Endothelial cell (in vitro differentiated cells): ENCODE measurements at places on chromosomes 3 and 15.

DNA sequence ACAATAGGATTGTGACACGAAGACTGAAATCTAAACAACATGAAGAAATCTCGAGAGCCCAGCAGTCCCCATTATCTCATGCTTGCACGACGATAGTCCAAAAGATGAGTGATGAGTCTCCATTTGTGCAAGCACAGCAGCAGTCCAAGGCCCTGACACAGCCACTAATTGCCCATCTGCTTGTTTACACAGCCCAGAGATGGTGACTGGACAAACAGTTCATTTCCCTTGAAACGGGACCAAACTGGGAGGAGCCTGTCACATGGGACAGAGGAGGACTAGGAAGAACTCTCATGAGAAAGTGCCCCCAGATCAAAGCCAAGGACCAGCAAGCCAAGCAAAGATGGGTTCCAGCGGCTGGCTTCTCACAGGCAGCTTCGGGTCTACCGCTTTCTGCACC is 121.0 kb downstream of the GREM1 start:
- no peak for DNase-seq

DNA sequence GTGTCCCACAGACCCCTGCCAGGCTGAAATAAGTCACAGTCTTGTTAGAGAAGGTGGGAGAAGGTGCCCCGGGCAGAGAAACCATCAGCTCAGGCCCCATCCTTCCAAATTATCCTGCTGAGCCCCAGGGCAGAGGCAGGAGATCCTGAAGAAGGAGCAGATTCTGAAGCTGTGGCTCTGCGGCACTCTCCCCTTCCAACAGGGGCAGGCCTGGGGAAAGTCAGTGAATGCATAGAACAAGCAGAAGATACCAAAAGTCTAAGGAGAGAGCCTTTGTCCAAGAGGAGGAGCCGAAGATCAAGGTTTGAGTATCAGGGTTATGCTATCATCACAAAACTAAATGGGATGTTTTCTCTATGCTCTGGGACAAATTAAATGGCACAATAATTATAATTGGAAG is 249.3 kb downstream of the XXYLT1 start:
- DNase-seq: no peak

- DNase-seq: no peak
Measured at GRCh38 chr3:189195302-189195701, 23.5 kb downstream of the TPRG1 start.

GRCh38 chr15:45441036-45441435 is 62.7 kb upstream of the GATM start:
- DNase-seq: no peak

DNA sequence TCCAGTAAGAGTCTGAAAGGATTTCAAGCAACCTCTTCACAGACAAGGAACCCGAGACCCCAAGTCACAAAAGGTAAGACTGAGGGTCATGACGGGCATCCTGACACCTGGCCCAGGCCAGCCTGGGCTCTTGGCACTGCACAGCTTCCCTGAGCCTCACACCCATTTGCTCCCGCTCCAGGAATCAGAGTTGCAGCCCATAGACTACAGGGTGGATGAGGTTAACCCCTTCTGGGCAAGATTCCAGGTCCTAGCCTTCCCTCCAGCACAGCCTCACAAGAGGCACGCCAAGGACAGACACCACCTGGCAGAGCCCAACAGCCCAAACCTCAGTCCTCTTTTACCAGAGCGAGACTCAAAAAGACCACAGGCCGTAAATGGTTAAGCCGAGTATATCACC is 36.2 kb downstream of the RBPMS2 start:
- DNase-seq: no peak

DNA sequence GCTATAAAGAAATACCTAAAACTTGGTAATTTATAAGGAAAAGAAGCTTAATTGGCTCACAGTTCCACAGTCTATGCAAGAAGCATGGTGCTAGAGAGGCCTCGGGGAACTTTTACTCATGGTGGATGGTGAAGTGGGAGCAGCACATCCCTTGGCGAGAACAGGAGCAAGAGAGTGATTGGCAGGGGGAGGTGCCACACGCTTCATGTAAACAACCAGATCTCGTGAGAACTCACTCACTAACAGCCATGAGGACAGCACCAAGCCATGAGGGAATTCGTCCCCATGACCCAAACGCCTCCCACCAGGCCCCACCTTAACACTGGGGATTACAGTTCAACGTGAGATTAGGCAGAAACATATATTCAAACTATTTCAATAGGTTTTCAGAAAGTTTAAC is 28.0 kb downstream of the GABRB3 start:
- DNase-seq: no peak

- no peak for DNase-seq
Measured at GRCh38 chr3:29178809-29179793, 101.8 kb upstream of the RBMS3 start.

- DNase-seq: no peak
Measured at GRCh38 chr3:117510396-117510795, 800.8 kb downstream of the TUSC7 start.

- DNase-seq: no peak
Measured at GRCh38 chr3:57184526-57184925, 15.3 kb downstream of the HESX1 start.

GRCh38 chr3:193016437-193016901 is 98.8 kb upstream of the MB21D2 start:
- peak; percentile 12 for DNase-seq

DNA sequence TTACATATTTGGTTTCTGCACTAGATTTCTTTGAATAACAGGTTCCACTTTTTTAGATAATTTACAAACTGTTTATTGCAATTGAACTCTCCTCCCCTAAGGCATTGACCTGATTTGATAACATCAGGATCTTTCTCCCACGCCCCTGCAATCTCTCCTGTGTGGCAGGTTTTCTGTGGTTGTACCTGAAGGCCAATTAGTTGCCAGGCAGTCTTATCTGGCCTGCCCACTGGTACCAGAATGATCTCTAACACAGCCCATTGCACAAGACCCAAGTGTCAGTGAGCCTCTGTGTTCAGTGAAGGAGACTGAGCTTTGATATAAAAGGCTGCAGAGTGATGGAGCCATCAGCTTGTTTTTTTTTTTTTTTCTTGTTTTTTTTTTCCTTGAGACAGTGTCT is 3.3 kb downstream of the ACAD9 start:
- no peak for DNase-seq

DNA sequence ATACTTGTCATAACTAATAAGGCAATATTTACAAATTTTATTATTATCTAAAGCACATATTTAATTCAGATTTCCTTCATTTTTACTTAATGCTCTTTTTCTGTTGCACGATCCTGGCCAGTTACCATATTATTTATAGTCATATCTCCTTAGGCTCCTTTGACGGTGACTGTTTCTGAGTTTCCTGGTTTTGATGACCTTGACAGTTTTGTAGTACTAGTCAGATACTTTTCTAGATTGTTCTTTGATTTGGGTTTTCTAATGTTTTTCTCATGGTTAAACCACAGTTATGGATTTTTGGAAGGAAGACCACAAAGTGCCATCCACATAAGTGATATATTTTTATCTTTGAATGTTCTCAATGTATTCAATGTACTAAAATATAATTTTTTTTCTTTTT is 171.0 kb upstream of the NANOGP8 start:
- DNase-seq: no peak

- no peak for DNase-seq
Measured at GRCh38 chr15:58604455-58604923, 145.0 kb downstream of the ADAM10 start.

DNA sequence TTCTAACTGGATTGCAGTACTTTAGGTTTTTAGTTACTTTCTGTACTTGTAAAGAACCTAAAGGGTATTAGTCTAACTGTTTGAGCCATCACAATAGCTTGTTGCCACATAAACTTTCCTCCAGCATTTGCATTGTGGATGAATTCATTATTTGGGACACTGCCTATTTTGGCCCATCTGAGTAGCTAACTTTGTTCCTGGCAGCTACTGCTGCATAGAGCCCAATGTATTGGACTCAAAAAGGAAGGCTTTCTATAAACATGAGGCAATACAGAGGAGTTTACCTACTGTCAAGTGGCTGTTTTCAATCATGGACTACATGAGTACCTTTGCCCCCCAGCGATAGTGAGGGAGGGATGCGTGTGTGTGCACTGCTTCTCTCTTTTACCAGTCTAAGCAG is 1.9 kb downstream of the ROBO2 start:
- DNase-seq: no peak

DNA sequence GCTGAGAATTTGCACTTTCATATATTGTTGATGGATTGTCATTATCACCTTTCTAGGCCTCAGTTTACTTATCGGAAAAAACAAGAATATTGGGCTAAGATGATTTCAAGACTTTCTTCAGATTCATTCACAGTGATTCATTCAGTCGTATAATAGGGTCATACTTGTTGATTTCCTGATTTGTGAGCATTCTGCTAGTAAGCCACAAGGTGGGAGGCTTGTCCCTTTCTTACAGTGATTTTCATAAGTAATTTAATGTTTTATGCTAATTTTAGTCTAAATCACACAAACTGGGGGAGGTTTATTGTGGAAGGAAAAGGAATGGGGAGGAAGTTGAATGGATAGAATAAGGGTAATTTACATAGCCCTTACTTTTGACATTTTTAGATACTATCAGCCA is 126.8 kb upstream of the GOLGA6L4 start:
- DNase-seq: no peak

DNA sequence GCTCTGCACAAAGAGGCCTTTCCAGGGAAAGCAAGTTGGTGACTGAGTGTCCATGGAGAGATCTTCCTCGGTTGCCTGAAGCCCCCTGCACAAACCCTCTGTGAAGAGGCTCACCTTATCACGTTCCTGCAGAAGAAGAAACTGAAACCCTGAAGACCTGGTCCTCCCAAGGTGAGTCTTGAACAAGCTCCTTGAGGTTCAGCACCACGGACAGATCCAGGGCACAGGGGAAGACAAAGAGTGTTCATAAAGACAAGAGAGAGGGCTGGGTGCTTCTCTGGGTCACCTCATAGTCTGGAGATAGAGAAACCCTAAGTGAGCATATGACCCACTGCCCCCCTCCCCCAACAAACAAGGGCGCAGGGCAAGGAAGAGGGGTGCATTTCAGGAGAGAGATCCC is 21.7 kb upstream of the TBC1D21 start:
- peak; percentile 76 for DNase-seq

DNA sequence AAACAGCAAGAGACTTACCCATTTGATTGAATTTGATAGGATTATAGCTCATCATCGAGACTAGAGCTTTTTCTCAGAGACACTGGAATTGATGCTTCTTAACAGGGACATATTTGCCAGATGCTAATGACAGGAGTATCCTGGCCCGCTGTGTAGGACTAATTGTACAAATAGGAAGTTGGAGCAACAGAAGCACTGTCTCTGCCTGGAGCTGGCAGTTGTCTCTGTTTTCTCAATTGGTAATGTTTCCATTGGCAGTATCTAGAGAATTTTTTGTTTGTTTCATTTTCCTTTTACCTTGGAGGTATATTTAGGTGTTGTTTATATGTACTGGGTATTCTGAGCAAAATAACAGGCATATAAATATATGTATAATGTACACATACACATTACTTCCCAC is 8.9 kb upstream of the PCOLCE2 start:
- DNase-seq: no peak

GRCh38 chr3:158333736-158334135 is 223.8 kb downstream of the RSRC1 start:
- DNase-seq: no peak

DNA sequence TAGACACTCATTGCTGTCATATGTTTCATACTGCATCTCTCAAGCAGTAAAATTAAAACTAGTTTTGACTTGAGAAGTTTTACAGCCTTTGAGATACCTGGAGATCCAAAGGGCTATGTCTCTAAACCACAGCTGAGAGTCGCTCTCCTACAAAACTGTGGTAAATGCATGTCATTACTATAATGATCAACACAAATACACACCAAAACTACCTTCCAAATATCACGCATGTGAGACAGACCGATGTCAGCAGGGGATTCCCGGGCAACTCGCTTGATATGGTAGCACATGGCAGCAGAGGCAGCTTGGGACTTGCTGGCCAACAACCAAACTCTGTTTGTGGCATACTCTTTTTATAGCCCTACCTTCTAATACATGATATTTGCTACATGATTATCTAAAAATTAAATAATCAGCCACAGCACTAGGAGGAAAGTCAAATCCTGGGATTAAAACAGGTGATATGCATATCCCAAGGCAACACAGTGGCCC is 56.3 kb downstream of the PDZRN3 start:
- DNase-seq: no peak

GRCh38 chr15:67165254-67166253 is 88.9 kb downstream of the AAGAB start:
- no peak for DNase-seq
